ENCODE measurements at places on chromosomes 1 and 21.

DNA sequence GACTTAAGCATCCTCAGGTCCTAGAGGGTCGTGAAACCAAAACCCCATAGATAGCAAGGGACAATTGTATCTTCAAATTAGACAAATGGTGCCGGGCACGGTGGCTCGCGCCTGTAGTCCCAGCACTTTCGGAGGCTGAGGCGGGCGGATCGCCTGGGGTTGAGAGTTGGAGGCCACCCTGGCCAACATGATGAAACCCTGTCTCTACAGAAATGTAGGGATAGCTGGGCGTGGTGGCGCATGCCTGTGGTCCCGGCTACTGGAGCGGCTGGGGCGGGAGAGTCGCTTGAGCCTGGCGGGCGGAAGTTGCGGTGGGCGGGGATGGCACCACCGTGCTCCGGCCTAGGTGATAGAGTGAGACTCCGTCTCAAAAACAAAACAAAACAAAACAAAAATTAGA is 780.6 kb downstream of the BRINP3 start:
- DNase-seq, result no peak

DNA sequence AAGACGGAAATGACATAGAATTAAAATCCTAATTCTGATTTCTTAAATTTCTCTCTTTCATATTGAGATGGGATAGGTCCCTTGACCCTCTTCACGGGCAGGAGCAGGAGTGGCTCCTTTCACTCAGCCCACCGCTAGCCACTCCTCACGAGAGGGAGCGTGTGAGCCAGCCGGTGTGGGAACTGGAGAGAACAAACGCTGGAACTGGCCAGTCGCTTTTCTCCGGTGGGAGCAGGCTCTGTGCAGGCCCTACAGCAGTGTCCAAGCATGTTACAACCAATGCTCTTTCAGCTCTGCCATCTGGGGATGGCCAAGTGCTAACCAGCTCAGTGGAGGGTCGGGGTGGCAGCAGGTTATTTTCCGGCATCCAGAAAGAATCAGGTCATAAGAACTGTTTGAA is 815.5 kb upstream of the ADGRL4 start:
- no peak for DNase-seq

DNA sequence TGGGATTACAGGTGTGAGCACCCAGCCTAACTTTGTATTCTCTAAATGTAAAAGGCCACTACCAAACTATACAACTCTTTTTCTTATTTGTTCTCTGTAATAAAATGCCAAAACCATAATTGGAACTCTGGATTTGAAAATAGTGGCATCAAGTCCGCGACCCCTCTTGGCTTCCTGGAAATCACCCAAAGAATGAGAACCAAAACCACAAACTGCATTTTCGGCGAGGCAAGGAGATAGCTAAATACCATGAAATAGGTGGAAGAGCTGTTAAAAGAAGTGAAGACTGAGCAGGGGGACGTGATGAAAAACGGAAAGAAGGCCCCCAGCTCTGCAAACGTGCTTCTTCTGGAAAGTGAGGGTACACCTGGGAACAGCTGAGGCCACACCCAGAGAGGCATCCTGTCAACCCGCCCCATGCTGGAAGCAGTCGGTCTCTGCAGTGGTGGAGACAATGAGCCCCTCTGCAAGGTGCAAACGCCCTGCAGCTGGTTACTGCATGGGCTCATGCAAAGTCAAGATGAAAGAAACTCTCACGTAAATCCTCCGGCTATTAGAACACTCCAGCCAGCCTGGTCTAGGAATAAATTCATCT is 22.5 kb downstream of the VPS26C start:
- no peak for DNase-seq

DNA sequence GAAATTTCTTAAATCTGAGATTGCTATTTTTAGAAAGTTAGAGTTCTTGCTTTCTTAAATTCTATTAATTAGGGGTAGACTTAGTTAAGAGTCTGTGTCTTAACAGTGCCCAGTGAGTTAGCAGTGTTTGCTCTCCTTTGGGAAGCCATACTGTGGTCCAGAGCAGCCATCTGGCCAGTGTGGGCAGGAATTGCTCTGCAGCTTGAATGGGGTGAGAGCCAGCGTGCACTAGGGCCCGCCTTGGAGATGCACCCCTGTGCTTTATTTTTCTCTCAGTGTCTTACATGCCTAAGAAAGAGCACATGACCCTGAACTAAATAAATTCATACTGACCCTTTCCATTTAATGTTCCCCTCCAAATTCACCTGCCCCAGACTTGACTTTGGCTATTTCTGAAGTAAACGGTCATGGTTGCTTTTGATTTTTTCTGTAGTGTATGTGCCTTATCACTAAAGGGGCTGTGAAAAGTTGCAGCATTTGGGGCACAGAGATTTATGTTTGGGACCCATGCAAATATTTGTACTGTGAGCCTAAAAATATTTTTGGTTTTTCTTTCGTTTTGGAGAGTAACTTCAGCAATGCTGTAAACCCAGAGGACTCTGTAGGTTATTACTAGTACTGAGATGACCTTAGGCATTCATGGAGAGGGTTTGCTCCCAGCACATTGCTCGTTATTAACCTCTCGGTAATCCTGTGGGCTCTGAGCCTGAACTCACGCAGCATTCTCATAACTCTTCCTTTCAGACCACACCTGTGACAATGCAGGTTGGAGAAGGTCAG is 21.3 kb upstream of the KCNQ4 start:
- DNase-seq, result no peak

DNA sequence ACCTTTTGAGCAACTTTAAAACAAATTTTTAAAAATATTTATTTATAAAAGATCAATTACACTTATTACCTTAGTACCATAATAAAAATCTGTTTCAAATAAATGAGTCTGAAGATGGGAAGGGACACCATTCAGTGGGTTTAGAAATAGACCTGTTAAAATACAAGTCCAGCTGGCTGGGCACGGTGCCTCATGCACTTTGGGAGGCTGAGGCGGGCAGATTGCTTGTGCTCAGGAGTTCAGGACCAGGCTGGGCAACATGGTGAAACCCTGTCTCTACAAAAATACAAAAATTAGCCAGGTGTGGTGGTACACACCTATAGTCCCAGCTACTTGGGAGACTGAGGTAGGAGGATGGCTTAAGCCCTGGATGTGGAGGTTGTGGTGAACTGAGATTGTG is 57.0 kb downstream of the ITSN1 start:
- no peak for DNase-seq

DNA sequence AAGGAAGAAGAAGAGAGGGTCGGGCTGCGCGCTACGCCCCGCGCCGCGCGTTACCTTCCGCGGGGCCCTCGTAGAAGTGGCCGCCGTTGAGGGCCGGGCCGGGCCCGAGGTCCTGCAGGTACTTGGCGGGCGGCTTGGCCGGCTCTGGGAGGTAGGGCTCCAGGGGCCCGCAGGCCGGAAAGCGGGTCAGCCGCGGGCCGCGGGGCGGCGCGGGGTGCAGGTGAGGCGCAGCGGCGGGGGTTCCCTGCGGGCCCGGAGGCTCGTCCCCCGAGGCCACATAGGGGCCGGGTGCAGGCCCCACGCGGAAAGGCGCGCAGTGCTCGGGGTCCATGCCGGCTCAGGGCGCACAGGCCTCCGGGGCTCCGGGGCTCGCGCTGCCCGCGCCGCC is 196 bp downstream of the ALX3 start:
- no peak for DNase-seq

- no peak for DNase-seq
Observed at GRCh38 chr1:157948312-157949073, 45.0 kb upstream of the KIRREL1 start.

GRCh38 chr1:154207262-154207661 is 1.1 kb upstream of the CFAP141 start:
- no peak for DNase-seq

GRCh38 chr1:92487078-92487605 is 417 bp upstream of the GFI1 start:
- DNase-seq, result no peak

- DNase-seq, result no peak
Observed at GRCh38 chr1:112541299-112541698, 32.5 kb downstream of the WNT2B start.

- no peak for DNase-seq
Observed at GRCh38 chr21:29329406-29329805, 30.7 kb downstream of the BACH1 start.

DNA sequence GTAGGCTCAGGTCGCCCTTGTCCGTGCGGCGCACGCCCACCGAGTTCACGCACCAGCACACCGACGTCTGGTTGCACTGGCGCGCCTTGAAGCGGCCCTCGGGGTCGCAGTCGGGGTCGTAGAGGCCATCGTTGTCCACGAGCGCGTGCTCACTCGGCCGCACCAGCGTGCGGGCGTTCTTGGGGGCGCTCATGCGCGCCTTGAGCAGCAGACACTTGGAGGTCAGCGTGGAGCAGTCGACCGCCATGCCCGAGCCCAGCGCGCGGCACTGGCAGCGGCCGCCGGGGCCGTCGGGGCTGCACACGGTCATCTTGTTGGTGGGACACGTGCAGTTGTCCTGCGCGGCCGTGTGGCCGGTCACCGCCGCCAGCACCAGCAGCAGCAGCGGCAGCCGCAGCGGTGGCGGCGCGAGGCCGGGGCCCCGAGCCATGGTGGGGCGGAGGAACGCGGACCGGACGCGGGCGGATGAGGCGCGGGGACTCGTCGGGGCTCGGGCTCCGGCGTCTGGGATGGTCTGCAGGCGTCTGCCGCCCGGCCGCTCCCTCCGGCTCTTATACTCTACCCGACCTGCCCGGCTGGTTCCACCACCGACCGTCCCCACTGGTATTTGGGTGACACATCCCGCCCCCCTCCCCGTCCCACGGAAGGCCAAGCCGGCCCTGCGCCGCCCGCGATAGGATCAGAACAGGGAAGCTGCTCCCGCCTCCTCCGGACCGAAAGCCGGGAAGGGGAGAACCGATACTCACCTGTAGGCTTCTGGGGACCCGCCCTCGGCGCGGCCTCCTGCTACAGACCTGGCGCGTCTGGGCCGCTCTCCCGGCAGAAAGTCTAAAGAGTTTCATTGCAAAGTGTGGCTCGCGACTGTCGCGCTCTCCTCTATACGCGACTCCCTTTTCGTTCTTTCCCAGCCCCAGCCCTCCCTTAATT is at the start of gene TACSTD2:
Gene TACSTD2 (minus strand): TSS at position 526 of the 927 bp plus-strand sequence. CDS start 96 bp downstream, at position 430.
- no peak for DNase-seq

DNA sequence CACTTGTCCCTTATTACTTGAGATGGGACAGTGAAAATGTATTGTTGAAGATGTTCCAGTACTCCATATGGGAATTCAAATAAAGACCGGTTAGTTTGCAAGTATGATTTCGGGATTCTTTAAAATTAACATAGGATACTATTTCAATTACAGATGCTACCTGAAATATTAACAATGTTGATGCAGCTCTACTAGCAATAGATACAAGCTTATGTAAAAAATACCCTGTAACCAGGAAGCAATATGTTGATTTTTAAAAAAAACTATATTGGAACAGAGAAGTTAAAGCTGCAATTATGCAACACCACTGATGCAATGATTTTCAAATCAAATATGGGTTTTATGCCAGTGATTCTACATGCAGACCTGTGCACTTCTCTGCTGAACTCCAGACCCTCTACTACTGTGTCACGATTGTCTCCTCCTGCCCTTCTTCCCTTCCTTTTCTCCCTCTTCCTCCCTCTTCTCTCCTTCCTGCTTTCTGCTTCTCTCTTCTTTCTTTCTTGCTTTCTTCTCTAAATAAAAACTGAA is 179.2 kb downstream of the ATP6V1G3 start:
- DNase-seq, result no peak

- no peak for DNase-seq
Observed at GRCh38 chr21:38875694-38876492, 70.2 kb downstream of the ETS2 start.

- DNase-seq, result no peak
Observed at GRCh38 chr1:8162168-8162567, 136.1 kb upstream of the ERRFI1 start.

DNA sequence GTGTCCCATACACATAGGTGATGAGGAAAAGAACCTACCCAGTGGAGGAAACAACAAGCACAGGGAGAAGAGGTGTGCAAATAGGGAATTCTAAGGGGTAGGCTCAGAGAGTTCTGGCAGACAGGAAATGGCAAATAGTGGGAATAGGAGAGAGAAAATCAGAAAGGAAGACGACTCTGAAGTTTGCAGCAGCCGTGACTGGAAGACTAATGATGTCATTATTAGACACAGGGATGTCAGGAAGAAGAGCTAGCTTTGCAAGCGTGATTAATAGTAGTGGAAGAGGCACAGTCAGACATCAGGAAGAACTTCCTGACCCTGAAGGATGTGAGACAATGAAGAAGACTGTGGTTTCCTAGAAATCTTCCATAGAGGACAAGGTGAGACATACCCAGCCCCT is 21.1 kb downstream of the DLGAP3 start:
- DNase-seq, result no peak
